HCT116 (cell line): ENCODE measurements at places on chromosomes 7 and 10. TPM values are rescaled to one million over a fixed set of nuclear protein-coding genes. Genes with fewer than 3 reads are reported as not detected.

GBX1 gene
- 0.86 TPM for total RNA-seq

ZPBP gene
- total RNA-seq, result not detected

CLEC5A gene
- total RNA-seq, result 0.32 TPM

LLCFC1 gene
- total RNA-seq, result not detected

- no peak for DNase-seq
Observed at GRCh38 chr10:119700321-119700954, 25.4 kb upstream of the INPP5F start.

DNA sequence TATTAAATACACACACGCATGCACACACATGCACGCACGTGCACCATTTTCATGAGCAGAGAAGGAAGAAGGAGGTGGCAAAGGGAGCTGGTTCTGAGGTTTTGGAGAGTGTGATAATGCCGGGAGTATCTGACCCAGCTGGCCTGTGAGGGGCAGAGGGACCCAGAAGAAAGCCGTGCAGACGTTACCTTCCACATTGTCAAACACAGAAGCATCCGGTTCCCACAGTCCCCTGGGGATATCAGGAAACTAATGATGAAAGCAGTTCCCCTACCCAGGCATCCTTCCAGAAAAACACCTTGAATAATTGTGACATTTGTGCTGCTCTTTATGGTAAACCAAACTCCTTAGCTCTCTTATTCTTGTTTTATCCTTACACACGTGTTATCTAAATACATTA, 85.7 kb upstream of the FAM180A start:
- DNase-seq, result no peak

- no peak for DNase-seq
Observed at GRCh38 chr7:34755008-34755407, 97.0 kb downstream of the NPSR1 start.

- no peak for DNase-seq
Observed at GRCh38 chr10:27815261-27815660, 69.6 kb upstream of the MKX start.

- DNase-seq, result no peak
Observed at GRCh38 chr10:72730479-72730878, 38.5 kb downstream of the MCU start.

GRCh38 chr7:155462163-155462735, 4.3 kb downstream of the EN2 start:
- DNase-seq, result no peak

DNA sequence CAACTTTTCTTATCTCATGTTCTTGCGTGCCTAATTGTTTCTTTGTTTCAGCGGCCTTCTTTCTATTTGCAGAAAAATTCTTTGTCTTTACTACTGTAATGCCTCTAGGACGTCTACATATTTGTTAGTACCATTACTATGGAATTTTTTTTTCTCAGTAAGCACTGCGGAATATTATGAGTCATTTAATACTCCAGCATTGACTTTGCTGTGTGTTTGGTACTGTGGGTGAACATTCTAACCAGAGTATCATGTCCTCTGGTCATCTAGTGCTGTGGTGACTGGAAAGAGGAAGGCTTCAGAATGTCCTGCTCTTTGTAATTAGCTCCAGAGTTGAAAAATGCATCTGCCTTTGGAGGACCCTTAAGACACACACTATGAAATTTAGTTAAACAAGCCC, 58.5 kb upstream of the FERD3L start:
- no peak for DNase-seq
